ENCODE measurements at places on chromosomes 7 and 10. TPM values are rescaled to one million over a fixed set of nuclear protein-coding genes. Genes with fewer than 3 reads are reported as not detected.

The ZNF425 gene
- total RNA-seq, result 7.1 TPM

The RASA4 gene
- total RNA-seq, result 5.0 TPM

DNA sequence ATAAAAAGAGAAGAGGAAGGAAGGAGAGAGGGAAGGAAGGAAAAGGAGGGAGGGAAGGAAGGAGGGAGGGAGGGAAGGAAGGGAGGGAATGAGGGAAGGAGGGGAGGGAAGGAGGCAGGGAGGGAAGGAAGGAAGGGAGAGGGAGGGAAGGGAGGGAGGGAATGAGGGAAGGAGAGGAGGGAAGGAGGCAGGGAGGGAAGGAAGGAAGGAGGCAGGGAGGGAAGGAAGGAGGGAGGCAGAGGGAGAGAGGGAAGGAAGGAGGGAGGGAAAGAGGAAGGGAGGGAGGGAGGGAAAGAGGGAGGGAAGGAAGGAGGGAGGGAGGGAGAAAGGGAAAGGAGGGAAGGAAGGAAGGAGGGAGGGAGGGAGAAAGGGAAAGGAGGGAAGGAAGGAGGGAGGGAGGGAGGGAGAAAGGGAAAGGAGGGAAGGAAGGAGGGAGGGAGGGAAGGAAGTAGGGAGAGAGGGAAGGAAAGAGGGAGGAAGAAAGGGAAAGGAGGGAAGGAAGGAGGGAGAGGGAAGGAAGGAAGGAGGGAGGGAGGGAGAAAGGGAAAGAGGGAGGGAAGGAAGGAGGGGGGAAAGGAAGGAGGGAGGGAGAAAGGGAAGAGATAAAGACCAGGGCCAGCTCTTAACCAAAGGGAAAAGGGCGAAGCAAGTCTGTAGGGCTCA, 5.7 kb upstream of the LAT2 start:
- no peak overlapping the region for H3K4me3 ChIP-seq
- H3K27ac ChIP-seq, result no peak overlapping the region
- H3K36me3 ChIP-seq, result no peaks in the 10 kb centered on the region
- no peak for DNase-seq

DNA sequence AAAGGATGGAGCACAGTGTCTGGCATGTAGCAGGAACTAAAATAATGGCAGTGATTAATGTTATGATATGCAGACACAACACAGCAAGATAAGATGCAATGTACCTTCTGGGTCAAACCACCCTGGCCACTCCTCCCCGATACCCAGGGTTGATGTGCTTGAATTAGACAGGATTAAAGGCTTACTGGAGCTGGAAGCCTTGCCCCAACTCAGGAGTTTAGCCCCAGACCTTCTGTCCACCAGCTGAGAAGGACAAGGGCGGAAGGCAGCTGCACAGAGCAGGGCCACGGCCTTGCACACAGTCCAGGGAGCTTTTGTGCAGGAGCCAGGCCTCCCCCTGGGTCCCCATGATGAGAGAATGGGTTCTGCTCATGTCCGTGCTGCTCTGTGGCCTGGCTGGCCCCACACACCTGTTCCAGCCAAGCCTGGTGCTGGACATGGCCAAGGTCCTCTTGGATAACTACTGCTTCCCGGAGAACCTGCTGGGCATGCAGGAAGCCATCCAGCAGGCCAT, at the start of gene RBP3:
RBP3 (plus strand) TSS at position 226 of the 514 bp plus-strand sequence; CDS start at position 348, 122 bp downstream.
- no peaks in the 10 kb centered on the region for H3K36me3 ChIP-seq
- DNase-seq, result no peak
- H3K27me3 ChIP-seq, result peaks cover 6% of the 10 kb centered on the region
- H3K27ac ChIP-seq, result no peak within 1 kb of the TSS
- H3K4me1 ChIP-seq, result no peaks in the 10 kb centered on the region

- no peaks in the 10 kb centered on the region for H3K36me3 ChIP-seq
- no peaks in the 10 kb centered on the region for H3K27me3 ChIP-seq
- no peak for DNase-seq
These were observed 542.1 kb downstream of the TCERG1L start for GRCh38 chr10:130769146-130770017.

DNA sequence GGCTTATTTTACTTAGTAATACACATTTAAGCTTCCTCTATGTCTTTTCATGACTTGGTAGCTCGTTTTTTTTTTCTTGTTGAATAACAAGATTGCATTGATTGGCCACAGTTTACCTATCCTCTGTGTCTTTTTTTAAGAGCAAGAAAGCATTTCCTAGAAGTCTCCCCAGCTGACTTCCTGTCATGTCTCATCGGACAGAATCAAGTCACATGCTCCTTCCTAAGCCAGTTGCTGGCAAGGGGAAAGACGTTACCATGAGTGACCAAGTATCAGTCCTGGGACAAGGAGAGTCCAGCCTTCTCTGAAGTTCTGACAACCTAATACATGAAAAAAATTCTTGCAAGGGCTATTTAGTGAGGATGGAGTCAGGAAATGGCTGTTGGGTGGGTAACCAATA, 24.9 kb upstream of the SFRP5 start:
- peaks cover 9% of the 10 kb centered on the region for H3K27me3 ChIP-seq
- H3K27ac ChIP-seq, result no peak overlapping the region
- no peaks in the 10 kb centered on the region for H3K36me3 ChIP-seq
- no peak for DNase-seq
- no peak overlapping the region for H3K4me3 ChIP-seq
- H3K4me1 ChIP-seq, result no peaks in the 10 kb centered on the region

The PEX1 gene
- 6.5 TPM for total RNA-seq

The FZD8 gene
- total RNA-seq, result 30.9 TPM
